ENCODE measurements at places on chromosomes 3 and 15.

GRCh38 chr3:5296362-5296761, 108.9 kb downstream of the EDEM1 start:
- no peak for DNase-seq

DNA sequence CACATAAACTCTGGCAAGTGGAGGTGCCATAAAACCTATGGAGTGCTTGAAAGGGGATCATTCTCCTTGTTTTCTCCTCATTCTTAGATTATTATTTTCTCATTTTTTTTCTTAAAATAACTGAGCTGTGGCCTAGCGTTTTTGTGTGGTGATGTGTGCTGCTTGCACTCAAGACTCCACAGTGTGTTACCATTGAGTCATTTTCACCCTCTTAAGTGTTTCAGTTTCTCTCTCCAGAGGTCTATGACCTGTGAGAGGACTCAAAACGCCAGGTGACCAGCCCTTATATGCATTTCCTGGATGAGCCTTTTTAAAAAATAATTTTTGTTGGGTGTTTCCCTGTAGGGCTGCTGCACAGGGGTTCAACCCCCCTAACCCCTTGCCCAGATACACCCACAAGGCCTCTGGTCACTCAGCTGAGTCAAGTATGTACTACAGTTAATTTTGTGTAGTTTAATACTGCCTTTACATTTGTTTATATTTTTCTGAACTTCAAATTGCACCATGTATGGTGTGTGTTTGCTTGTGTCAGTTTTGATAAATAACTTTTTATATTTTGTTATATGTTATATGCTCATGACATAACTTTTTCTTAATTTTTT, 15.4 kb upstream of the BTLA start:
- no peak for DNase-seq

GRCh38 chr3:172052405-172052804, 13.0 kb downstream of the FNDC3B start:
- no peak for DNase-seq

GRCh38 chr15:78988361-78988911, 43.6 kb upstream of the CTSH start:
- peak; percentile 82 for DNase-seq

- no peak for DNase-seq
Measured at GRCh38 chr15:94266789-94267188, 35.4 kb downstream of the MCTP2 start.

GRCh38 chr15:77907824-77908751, 169.4 kb downstream of the TBC1D2B start:
- no peak for DNase-seq

- DNase-seq: no peak
Measured at GRCh38 chr15:82750831-82751180, 41.1 kb upstream of the AP3B2 start.

- DNase-seq: no peak
Measured at GRCh38 chr15:72685301-72685924, 569 bp downstream of the HIGD2B start.

GRCh38 chr15:54082836-54083492, 104.7 kb downstream of the UNC13C start:
- DNase-seq: no peak

DNA sequence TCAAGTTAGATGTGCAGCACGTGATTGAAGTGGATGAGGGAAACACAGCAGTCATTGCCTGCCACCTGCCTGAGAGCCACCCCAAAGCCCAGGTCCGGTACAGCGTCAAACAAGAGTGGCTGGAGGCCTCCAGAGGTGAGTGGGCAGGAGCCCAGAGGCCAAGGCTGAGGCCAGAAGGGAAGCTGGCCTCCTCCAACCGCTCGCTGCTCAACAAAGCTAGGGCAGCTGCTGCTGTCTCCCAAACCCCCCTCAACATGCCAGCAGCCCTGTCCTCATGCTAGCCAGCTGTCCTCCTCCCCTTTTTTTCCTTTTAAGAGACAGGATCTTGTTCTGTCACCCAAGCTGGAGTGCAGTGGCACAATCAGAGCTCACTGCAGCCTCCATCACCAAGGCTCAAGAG, 57.0 kb downstream of the BOC start:
- no peak for DNase-seq

DNA sequence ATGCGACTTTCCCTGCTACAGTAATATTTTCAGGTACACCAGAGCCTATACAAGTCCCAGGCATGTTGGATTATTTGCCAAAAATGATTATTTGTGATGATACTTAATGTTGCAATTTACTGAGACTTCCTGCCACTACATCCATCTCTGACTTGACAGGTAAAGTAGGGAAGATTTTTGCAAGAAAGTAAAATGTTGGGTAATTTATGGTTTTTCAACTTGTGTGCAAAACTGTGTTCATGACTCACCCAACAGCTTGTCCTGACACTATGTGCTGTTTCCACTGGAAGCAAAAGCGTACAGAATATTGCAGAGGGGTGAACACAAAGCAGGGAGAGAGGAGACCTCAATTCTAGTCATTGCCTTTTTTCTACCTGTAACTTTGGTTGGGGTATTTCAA, 5.4 kb upstream of the CRBN start:
- no peak for DNase-seq

DNA sequence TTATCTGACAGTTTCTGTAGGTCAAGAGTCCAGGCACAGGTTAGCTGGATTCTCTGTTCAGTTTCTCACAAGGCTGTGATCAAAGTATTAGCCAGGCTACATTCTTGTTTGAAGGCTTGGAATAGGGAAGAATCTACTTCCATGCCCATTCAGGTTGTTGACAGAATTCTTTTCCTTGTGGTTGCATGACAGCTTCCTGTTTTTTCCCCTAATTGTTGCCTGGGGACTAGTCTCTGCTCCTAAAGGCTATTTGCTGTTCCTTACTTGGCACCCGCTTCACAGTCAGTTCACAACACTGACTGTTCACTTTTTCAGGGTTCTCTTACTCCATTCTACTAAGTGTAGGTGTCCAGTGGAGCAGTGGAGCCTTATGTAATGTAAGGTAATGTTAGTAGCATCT, 115.4 kb upstream of the GBE1 start:
- no peak for DNase-seq

- DNase-seq: peak; percentile 42
Measured at GRCh38 chr15:47514200-47514652, 203.1 kb upstream of the SEMA6D start.
